ENCODE measurements at places on chromosomes 1 and 21.

DNA sequence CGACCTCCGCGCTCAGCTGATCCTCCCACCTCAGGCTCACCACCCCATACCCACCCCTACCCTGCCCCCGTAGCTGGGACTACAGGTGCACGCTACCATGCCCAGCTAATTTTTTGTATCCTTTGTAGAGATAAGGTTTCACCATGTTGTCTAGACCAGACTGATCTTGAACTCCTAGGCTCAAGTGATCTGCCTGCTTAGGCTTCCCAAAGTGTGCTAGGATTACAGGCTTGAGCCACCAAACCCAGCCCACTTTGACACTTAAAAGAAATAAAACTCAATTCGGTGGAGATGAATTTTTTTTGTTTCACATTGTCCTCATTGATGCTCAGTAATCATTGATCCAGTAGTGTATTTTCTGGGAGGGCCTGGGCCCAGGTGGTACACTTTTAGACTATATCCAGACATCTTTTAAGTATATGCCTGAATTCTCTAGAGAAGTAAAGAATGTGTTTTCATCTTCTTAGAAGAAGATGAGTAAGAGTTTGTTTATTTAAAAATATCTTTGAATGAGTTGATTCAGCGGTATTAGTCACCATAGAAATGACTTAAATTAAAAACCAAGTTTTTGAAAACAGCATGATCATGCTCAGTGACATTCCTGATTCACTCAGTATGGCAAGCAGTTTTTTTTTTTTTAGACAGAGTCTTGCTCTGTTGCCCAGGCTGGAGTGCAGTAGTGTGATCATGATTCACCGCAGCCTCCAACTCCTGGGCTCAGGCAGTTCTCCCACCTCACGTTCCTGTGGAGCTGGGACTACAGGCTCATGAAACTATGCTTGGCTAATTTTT, 57.8 kb downstream of the EPB41 start:
- no peak for DNase-seq

DNA sequence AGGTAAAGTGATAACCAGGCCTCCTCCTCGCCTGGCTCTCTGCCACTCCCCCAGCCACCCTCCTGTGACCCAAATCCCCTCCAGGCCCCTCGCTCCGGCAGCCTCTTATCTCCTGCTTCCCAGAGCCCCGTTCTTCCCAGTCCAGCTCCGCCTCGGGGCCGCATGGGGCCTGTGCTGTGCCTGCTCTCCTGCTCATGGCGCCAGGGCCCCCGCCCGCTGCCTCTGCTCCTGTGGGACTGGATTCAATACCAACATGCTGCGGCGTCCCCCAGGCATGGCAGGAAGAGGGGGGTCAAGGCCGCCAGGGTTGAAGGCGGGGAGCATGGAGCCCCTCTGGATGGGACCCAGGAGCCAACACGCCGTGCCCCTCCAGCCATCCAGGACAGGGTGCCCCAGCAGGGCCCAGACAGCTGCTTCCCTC, 213.0 kb upstream of the VAMP3 start:
- DNase-seq = no peak

DNA sequence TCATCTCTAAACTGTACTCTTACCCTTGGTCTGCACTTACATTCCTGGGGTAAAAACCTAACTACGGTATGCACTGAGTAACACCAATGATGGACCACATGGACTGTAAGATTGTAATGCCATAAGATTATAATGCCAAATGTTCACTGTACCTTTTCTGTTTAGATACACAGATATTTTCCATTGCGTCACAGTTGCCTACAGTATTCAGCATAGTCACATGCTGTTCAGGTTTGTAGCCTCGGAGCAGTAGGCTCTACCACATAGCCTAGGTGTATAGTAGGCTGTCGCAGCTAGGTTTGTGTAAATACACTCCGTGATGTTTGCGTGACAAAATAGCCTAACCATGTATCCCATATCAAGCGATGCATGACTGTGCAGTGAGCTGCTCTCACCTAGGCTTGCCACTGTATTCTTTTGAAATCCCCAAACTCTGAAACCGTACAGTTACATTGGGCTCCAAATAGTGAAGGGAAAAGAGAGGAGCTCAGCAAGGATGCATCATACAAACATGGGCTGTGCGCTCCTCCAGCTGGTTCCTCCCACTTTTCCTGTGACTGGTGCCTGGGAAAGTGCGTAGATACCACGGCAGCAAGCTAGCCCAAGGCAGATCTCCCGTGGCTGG, 35.2 kb downstream of the CFAP57 start:
- no peak for DNase-seq

GRCh38 chr1:153628638-153629342, 556 bp downstream of the S100A1 start:
- no peak for DNase-seq

- peak; percentile 91 for DNase-seq
Observed at GRCh38 chr1:17119076-17119772, at the start of gene PADI2. Gene PADI2, minus strand, starts transcription at chr1:17119451. Its CDS starts 80 bp downstream, at chr1:17119371.

DNA sequence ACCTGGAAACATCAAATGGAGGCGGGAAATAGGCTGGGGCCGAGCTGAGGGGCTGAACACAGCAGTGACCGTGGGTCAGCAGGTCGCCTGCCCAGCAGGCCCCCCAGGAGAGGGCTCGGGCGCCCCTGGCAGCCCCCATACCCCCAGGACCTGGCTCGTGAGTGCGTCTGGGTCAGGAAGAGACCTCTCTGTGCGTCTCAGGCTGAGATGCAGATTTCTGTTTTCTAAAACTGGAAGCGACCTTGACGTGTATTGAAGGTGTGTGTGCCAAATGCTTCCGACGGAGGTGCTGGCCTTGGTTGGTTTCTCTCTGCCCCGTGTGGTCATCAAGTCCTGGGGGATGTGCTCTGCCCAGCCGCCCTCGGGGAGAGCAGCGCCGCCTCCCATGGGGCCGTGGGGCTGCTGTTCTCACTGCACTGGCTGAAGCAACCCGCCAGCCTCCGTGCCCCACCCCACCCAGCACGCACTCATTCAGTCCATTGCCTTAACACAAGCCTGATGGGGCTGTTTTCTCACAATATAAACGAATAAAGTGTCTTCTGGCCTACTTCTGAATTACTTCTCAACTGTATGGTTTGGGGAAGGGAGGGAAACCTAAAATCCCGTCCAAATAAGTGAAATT, 7.4 kb downstream of the PEX10 start:
- no peak for DNase-seq

DNA sequence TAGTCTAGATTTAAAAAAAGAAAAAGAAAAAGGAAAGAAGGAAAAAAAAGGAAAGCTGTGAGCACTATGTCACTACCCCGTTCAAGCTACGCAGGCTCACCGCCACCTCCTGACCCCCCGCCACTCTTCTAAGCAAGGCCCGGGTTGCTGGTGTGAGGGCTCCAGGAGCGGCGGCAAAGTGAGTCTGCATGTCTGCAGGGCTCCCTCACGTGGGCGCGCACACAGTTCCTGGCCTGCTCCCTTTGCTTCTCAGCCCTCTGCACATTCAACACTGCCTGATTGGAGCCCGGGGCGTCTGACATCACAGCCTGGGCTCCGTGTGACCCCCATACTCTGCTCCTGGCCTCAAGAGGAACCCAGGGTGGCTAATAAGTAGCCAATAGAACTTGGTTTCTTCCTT, 81.4 kb upstream of the TLR5 start:
- DNase-seq = no peak

DNA sequence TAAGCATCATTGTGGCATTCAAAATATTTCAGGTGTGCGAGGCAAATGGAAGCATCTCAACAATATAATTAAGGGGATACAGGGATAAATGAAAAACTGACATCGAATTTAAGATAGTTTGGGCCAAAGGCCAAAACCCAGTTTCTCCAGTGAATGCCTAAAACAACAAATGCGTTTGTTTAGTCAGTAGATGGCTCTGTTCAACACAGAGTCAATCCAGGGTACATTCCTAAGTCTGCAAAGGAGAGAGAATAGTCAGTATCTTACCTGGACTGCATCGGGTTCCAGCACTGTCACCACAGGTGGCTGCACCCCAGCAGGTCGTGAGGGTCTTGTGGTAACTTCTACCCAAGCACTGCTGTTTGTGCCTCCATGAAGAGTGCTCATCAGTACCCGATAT, 321.1 kb downstream of the KCTD3 start:
- no peak for DNase-seq

DNA sequence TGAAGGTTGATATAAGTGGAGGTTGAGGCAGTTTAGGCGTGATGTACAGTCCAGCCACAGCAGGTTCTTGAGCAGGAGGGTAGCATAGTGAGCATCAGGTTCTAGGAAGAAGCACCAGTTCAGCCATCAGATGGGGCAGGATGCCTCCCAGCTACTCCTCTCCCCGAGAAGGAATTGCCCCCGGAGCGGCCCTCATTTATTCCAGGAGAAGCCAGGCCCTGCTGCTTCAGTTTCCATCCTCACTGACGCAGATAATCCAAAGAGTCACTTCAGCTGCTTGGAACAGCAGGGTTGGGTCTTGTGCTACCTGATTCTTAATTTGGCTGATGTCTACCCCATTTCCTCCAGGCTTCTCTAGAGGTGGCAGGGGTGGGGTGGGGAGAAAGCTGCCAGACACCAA, 54.7 kb downstream of the LACTBL1 start:
- DNase-seq = no peak

DNA sequence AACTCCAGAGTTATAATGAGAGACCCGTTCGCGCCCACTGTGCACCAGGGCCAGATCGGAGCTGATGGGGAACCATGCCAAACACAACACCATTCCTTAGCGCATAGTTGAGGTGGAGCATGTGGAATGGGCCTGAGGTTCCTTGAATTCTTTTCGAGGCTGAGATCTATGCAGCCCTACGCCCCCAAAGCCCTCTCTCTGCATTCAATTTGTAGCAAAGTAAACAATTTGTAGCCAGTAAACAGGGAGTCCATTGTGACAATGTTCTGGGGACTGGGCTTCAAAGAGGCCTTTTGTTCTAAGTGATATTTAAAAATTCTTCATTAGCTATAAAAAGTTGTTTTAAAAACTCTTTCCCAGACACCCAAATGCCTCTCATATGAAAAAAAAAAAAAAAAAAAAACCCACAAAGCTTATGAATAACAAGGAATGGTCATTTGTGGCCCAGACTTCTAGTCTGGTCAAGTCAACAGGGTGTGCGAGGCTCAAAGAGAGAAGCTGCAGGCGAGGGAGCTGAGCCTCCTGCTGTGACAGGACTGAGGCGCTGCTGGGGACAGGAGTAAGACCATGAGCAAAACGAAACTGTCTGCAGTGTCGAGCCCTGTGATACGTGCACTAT, 30.6 kb upstream of the KCNE2 start:
- DNase-seq = no peak

DNA sequence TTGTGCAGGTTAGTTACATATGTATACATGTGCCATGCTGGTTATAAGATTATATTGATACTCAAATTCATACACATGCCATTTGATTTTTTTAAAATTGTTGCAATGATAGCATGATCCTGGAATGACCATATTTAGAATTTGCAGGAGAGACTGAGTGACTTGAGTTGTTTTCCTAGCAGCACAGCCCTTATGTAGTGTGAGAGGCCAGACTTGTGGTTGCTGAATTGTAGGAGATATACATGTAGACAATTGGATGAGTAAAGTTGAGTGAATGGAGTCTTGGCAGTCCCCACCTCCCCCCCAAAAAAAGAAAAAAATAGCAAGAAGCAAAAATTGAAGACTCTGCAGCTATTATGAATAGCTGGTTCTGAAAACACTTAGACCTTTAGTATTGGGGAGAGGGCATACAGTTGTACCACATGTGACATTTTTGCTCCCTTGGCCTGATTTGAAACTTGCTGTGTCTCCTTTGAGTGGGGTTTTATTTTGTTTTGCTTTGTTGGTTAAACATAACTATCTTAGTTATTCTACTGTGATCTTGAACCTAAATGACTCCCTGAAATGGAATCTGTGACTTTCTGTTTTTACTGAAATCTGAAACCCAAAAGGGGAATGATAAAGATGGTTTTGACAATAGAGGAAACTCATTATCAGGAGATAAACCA, 280.3 kb downstream of the HMCN1 start:
- no peak for DNase-seq

GRCh38 chr1:54267815-54268761, 68.1 kb downstream of the MRPL37 start:
- no peak for DNase-seq

GRCh38 chr1:228996281-228996680, 261.0 kb downstream of the RHOU start:
- no peak for DNase-seq

DNA sequence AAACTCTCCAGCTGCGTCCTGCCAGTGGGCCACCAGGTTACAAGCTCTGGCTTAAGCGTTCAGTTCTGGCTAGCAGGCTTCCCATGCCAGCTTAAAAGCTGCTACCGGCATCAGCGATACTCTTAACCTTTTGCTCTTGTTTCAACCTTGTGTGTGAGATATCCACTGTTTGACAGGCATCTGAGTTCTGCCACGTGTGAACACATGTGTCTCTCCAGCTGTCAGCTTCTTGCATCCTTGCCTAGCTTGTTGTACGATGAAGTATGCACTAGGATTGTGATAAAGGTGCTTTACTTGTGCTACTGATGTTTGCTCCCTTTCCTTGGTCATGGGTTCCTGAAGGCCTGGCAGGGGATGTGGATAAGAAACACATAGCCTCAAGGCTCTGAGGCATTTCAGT, 201.6 kb downstream of the PRDM2 start:
- DNase-seq = no peak

- DNase-seq = no peak
Observed at GRCh38 chr1:17904290-17904689, 149.2 kb downstream of the ACTL8 start.

Data from GM13977 (cell line).